NCI-H226 (cell line): ENCODE measurements at places on chromosomes 5 and 9.

DNA sequence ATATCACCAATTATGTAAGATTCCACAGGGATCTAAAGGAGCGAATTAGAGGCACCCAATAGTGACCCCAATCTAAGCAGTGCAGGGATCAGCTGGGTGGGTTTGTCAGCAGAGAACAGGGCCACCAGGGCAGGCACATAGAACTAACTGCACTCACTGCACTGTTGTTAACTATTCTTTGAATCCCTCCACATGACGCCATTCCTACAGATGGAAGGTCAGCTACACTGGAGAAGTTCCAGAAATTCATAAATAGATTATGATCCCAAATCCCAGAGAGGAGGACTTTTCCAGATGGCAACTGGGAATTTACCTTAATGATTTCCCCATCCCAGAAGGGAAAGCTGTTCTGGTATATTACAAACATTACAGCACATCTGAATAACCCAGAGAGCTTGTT lies 84.2 kb downstream of the THBS4 start:
- DNase-seq: no peak

- no peak for DNase-seq
Observed at GRCh38 chr5:15968993-15969392, 210.6 kb downstream of the MARCHF11 start.

- no peak for DNase-seq
Observed at GRCh38 chr5:17714186-17714585, 79.9 kb downstream of the TAF11L14 start.

- no peak for DNase-seq
Observed at GRCh38 chr9:129070696-129071525, 10.0 kb upstream of the DOLPP1 start.

- DNase-seq: peak; percentile 22
Observed at GRCh38 chr9:107465467-107466451, 23.8 kb downstream of the KLF4 start.

DNA sequence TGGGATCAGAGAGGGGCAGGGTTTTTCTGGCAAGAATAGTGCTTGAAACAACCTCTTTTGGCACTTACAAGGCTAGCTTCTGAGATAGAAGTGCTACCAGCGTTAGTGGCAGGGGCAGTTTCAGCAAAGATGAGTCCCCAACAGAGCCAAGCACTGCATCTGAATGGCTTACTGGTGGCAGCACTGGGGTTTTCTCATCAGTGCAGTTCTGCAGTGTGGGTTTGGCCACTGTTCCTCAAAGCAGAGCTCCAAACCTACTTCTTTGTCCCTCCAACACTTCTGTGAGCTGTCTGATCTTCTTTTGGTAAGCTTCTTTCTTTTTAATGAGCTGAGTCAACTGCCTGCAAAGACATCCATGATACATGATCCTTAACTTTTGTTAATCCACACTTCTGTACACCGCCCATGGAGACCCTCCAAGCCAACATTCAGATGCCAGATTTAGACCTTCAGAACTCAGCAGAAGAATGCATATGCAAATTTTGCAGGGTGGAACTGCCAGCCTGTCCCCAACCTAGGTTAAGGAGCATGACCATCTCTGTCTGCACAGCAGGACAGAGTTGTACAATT lies 29.9 kb upstream of the FSTL4 start:
- DNase-seq: no peak

DNA sequence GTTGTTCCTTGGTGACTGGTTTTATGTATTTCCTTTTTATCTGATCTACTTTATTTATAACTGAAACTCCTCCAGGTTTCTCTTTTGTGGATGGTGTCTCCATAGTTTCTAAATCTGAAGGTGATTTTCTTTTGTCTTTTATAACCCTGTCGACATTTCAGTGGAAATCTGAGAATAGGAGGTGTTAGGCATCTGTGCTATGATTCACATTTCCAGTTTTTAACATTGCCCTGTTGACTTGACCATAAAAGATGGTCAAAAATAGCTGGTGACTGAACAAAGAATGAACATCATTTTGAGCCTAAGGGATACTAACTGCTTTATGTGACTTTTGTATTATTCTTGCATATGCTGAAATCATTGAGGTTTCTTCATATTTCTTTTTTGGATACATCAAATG lies 190.5 kb downstream of the PCSK1 start:
- no peak for DNase-seq

DNA sequence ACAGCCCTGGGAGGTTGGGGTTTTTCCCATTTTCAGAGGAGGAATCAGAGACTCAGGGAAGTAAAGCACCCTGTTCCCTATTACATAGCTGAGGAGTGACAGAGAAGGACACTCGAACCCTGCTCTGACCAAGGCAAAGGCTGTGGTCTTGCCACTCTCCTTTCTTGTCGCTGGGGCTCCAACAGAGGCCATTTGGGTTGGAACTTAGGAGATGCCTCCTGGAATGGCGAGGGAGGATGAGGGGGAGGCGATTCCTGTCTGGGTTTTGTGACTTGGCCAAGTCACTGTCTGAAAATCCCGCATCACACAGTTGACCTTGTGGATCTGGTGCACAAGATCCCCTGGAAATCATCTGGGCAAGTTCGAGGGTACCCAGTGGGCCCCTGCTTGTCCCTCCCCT lies 64.0 kb upstream of the HAND1 start:
- DNase-seq: no peak

GRCh38 chr9:137162505-137163364 lies 7.1 kb downstream of the LRRC26 start:
- no peak for DNase-seq

GRCh38 chr9:127805620-127806019 lies 2.9 kb downstream of the FPGS start:
- DNase-seq: no peak

GRCh38 chr9:134802216-134802795 lies 78.3 kb upstream of the FCN2 start:
- DNase-seq: no peak

DNA sequence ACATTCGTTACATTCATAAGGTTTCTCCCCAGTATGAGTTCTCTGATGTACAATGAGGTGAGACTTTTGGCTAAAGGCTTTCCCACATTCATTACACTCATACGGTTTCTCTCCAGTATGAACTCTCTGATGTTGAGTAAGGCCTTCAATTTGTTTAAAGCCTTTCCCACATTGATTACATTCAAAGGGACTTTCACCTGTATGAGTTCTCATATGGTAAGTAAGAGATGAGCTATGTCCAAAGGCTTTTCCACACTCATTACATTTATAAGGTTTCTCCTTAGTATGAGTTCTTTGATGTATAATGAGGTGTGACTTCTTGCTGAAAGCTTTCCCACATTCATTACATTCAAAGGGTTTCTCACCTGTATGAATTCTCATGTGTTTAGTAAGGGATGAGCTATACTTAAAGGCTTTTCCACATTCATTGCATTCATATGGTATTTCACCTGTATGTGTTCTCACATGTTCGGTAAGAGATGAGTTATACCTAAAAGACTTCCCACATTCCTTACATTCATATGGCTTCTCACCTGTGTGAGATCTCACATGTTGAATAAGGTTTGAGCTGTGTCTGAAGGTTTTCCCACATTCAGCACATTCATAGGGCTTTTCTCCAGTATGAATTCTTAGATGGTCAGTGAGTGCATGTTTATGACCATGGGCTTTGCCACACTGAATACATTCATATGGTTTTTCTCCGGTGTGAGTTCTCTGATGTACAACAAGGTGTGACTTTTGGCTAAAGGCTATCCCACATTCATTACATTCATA lies 13.5 kb downstream of the ZFP37 start:
- no peak for DNase-seq

DNA sequence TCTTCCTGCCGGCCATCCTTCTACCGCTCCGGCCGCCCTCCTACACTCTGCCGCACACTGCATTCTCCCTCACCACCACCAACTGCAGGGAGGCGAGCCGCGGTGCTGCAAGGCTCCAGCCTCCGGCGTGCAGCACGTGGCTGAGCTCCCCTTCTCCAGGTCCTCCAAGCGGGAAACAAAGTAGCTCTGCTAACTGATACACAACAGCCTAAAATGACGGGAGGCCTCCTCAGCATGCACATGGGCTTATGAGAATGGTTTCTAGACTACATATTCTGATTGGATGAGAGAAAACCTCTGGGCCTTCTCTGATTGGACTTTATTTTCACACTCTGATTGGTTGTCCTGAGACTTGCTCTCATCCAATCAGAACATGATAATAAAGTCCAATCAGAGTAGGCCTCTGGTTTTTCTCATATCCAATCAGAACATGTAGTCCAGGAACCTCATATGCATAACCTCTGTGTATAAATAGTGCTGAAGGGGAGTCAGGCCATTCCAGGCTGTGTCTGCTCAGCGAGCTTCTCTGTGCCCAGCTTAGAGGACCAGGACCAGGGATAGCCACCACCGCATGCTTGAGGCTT lies 27.0 kb upstream of the ZNF354B start:
- no peak for DNase-seq

GRCh38 chr5:159878988-159879471 lies 37.3 kb upstream of the ADRA1B start:
- no peak for DNase-seq

DNA sequence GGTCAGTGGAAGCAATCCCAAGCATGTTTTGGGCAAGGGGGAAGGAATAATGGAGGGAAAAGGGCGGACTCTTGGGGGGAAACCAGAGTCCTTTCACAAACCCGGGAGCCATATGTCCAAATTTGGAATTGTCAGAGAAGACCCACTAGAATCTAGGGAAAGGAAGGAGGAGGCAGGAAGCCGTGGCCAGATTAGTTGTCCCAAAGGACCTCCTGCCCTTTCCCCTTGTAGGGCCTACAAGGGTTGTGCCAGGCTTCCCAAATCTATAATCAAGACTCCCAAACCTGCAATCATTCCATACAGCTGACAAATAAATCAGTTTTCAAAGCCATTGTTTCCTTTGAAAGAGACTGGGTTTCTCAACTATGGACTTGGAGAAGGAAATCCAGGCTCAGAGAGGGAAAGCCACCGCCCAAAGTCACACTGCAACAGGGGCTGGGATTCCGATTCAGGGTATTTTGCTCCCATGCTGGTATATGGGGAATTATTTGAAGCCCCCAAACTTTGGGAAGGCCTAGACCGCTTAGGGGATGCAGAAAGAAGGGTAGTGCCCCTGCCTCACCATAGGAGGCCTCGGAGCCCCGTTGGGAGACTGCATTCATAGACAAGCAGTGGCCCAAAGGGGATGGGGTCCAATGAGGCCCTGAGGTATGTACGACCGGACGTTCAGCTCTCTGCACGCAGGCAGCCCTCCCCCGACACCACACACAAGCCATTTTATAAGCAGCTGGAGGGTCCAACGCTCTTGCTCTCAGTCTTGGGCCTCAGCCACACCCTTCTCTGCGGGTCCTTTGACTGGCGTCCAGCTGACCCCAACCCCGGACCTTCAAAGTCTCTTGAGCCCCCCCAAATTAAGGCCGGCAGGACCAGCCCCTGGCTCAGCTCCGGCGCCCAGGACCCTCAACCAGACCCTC lies 815 bp downstream of the ANXA6 start:
- DNase-seq: no peak

GRCh38 chr5:39995990-39996389 lies 571.2 kb upstream of the DAB2 start:
- no peak for DNase-seq

GRCh38 chr5:36523926-36524325 lies 82.5 kb upstream of the SLC1A3 start:
- no peak for DNase-seq

DNA sequence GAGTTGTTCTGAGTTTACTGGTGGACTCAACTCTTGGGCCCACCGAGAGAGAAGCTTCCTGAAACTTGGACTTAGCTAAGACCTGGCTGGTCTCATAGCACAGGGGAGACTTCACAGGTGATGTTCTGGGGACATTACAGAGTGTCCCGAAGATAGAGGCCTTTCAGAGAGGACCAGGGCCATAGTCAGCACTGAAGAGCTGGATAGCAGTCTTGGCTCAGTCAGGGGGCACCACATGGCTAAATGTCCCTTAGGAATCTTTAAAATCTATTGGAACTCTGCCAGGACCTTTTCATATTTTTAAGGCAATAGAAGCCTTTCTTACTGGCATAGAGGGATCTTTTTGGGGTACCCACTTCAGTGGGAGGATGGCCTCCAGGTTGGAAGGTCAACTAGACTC lies 59.8 kb upstream of the CPLX2 start:
- DNase-seq: no peak
